Thoracic aorta (tissue), 2 donors: ENCODE measurements at places on chromosomes 6 and 20. TPM values are rescaled to one million over a fixed set of nuclear protein-coding genes. Genes with fewer than 3 reads are reported as not detected.

The EEF1A2 gene
- total RNA-seq = 2.4 TPM

The CFB gene
- total RNA-seq = 142 TPM

The OTOR gene
- total RNA-seq = not detected

DNA sequence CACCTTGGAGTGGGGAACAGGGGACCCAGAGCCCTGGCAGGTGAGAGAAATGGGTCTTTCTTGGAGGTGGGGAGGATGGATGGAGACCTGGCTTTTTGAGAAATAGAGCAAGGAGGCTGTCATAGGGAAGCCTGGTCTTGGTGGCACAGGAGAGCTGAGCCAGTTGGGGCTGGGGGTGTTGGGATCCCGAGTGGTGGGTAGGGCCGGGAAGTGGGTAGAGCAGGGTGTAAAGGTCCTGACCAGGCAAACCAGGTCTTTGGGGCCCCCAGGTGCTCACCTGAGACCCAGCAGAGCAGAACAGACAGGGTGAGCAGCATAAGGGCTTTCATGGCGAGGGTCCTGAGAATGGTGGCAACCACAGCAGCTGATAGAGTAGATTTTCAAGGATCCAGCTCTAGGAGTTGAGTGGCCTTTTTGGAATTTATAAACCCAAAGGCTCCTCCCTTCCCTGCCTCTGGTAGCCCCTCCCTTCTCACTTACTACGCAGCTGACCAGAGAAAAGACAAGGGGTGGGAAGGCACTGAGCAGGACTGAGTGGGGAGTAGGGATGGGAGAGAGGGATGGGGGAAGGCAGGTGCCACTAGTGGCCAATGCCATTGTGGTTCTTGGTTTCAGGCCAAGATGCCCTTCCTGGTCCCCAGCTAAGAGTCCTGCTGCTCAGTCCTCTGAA lies at the start of gene LY6G6C:
LY6G6C (minus strand) TSS at position 396 of the 670 bp plus-strand sequence; CDS start at position 329, 67 bp downstream.
- DNase-seq = no peak

DNA sequence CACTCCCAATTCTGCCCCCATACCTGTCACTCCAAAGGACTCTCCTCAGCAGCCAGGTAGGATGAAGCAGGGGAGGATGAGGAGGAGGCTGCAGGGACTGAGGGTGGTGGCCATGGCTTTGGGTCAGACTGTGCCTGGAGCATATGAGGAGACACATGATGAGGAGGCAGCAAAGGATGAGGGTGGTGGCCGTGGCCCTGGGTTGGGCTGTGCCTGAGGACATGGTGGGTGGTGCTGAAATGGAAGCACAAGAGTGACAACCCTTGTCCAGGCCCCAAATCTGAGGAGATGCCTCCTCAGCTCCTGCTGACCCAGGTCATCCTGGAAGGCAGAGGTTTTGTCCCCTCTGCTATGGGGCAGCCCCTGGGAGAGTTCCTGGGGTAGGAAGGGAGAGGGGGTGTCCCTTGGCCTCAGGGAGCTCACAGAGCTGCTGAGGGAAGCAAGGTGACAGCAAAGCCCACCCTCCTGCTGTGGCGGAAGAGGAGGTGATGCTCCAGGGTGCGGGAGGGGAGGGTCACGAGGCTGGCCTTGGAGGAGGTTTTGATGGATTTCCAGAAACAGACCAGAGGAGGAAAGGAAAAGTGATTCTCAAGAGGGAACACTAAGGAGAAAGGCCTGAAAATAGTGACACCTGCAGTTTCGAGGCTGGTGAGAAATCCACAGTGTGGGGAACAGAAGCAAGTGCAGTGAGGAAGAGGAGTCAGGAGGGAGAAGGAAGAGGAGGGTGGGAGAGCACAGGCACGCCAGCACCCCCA lies 4.6 kb downstream of the RAET1G start:
- no peak for DNase-seq
